Psoas muscle (tissue), 8 donors: ENCODE measurements at places on chromosomes 1 and 21. TPM values are rescaled to one million over a fixed set of nuclear protein-coding genes. Genes with fewer than 3 reads are reported as not detected.

The UMODL1 gene
- total RNA-seq, result not detected

The SFN gene
- 0.17 TPM for total RNA-seq

The FCER1A gene
- total RNA-seq, result 0.71 TPM

The MASP2 gene
- total RNA-seq, result not detected

The OR2C3 gene
- total RNA-seq, result not detected

The FMO5 gene
- 1.4 TPM for total RNA-seq
